ENCODE measurements at places on chromosomes 1 and 21.

- no peak for DNase-seq
Measured at GRCh38 chr1:185663332-185663731, 70.9 kb upstream of the HMCN1 start.

GRCh38 chr1:27235827-27236226 is 1.4 kb downstream of the WDTC1 start:
- DNase-seq: peak; percentile 3

DNA sequence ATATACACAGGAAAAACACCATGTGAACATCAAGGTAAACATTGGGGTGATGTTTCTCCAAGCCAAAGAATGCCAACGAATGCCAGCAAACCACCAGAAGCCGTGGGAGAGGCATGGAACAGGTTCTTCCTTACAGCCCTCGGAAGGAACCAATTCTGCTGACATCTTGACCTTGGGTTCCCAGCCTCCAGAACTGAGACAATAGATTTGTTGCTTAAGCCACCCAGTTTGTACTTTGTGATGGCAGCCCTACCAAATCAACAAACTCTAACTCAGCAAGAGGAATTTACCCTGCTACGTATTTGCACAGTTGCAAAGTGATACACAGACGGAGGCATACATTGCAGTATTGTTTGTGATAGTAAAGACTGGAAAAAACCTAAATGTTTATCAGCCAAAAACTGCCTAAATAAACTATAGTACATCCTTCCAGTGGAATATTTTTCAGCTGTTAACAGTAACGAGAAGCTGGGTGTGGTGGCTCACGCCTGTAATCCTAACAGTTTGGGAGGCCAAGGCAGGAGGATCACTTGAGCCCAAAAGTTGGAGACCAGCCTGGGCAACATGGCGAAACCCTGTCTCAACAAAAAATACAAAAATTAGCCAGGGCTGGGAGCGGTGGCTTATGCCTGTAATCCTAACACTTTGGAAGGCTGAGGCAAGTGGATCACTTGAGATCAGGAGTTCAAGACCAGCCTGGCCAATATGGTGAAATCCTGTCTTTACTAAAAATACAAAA is 12.5 kb upstream of the ZC3H12A start:
- no peak for DNase-seq

- DNase-seq: peak; percentile 62
Measured at GRCh38 chr1:209387969-209388329, 195.6 kb upstream of the CAMK1G start.

DNA sequence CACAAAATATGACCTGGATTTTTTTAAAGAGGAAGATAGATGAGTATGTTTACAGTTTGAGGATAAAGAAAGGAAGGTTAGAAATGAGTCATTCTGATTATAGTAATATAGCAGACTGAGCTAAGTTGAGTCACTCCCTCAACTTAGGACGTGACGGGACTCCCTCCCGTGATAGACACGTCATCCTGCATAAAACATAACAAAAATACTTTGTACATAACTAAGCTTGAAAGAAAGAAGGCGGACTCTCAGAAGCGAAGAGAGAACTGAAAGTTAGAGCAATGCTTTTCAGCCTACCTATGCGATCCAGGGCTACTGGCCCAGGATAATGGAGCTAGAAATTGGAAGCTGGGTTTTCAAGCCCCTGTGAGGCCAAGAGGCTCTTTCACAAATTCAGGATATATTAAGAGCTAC is 53.0 kb upstream of the DESI2 start:
- peak; percentile 87 for DNase-seq

GRCh38 chr1:201885531-201886075 is 3.1 kb upstream of the SHISA4 start:
- peak; percentile 82 for DNase-seq

DNA sequence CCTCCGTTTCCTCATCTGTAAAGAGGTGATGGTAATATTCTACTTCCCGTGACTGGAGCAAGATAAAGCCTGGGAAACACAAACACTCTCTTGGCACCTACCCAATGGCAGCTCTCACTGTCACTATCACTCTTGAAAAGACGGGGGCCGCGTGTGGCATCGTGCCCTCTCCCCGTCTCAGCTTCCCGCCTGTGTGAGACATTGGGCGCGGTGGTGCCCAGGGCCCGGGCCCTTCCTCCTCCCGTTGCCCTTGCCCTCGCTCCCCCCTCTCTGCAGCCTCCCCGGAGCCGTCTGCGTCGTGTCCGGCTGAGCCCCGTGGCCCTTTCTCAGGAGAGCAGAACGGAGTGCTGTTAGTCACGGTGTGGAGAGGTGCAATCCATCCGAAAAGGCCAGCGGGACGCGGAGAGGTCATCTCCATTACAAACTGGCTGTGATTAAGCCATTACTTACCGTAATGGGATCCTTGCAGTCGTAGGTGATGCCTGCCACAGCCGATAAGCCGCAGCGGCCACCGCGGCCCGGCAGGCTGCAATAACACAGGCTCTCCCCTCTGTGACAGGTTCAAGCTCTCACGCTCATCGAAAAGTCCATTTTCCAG is 156.4 kb upstream of the ZC3H12A start:
- no peak for DNase-seq

Data from astrocyte of the hippocampus (primary cell).